ENCODE measurements at places on chromosomes 6 and 20.
A peak's percentile ranks its signal among the peaks of the same experiment; 100 is the strongest.

DNA sequence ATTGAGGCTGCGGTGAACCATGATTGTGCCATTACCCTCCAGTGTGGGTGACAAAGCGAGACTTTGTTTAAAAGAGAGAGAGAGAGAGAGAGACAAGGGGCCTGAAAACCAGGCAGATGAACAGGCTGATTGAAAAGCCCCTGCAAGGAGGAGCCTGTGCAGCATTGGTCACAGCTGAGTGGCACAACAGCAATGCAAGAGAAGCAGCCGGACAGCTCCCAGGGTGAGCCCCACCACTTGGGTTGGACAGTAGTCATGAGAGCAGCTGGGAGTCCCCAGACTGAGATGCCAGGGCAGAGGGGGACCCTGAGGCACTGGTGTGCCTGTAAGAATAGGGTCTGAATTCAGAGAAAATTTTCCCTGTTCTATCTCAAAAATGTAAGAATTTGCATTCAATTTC, 10.2 kb downstream of the DNPH1 start:
- no peak for DNase-seq

- no peak for DNase-seq
Measured at GRCh38 chr6:156839591-156840001, 62.4 kb downstream of the ARID1B start.

- no peak for DNase-seq
Measured at GRCh38 chr20:42576167-42576566, 613.5 kb downstream of the PTPRT start.

DNA sequence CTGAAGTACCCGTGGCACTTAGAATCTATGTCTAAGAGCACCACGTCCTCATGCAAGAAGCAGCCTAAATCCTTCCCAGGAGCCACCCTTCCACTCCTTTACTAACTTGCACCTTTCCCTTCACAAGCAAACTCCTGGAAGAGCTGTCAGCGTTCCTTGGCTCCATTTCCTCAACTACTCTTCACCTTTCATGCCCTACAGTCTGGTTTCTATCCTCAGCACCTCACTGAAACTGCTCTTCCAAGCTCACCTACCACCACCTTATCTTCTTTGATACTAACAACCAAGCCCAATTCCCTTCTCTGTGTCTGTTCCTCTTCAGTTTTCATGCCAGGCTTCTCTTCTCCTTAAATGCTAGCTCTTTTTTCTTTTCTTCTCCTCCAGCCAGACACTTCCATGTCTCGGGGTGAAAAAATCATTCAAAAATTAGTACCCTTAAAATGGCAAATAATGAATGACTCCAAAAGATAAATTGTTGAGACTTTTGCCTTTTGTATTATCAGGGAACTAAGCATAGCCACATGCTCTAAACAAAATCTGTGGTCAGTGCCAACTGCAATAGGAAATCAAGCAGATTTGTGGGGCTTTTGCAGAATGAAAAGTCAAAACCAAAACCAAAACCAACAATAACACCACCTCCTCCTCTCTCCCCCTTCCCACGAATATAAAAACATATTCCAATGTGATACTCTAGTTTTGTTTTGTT, 149.6 kb upstream of the KCNK16 start:
- no peak for DNase-seq

DNA sequence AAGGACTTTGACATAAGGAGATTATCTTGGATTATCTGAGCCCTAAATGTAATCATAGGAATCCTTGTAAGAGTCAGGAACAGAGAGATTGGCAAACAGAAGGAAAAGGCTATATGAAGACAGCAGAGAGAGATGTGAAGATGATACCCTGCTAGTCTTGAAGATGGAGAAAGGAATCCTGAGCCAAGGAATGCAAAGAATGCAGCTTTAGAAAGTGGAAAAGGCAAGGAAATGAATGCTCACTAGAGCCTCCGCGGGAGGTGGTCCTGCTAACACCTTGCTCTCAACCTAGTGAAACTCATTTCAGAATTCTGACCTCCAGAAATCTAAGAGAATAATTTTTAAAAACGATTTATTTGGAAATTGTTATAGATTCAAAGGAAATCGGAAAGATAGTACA, 117.1 kb downstream of the TBXT start:
- no peak for DNase-seq

- DNase-seq, result no peak
Measured at GRCh38 chr6:109073344-109074132, 21.1 kb downstream of the SESN1 start.

DNA sequence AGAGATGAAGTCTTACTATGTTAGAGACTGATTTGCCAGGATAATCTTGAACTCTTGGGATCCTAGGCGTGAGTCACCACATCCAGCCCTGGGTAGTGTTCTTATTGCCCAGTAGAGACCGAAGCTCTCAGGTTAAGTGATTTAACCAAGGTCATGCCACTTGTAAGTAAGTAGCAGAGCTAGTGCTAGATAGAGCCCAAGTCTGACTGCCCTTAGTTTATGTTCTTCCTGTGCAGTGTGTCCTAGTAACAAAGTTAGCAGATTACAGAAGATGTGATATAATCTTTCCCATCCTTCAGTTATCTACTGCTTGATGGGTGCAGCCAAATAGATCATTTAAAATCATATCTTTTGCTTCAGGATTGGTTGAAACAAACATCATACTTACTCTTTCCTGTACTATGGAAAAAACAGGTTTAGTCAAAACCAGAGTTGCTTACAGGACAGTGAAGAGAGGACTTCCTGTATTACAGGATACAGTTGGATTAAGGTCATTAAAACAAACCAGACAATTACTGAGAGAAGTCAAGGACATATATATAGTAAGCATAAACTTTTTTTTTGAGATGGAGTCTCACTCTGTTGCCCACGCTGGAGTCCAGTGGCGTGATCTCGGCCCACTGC, 9.5 kb upstream of the PABPC1L start:
- DNase-seq, result no peak

DNA sequence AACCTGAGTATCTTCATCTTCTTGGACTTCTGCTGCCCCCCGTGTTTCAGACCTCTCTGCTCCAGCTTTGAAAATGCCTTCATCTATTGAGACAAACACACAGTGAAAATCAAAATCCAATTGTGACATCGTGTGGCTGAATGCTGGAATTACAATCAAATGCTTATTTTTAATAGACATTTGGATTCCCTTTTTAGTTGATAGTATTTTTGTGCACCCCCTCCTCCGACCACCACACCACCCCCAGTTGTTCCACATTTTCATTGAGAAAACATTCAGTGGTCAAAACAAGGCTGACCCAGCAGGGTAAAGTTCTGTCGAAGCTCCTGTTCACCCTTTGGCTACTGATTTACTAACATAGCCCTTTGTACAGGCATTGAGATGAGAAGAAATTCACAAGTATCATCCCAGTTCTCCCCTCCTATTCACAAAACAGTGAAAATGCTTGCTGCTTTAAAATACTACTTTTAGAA, 79.0 kb downstream of the NRSN1 start:
- DNase-seq, result no peak

DNA sequence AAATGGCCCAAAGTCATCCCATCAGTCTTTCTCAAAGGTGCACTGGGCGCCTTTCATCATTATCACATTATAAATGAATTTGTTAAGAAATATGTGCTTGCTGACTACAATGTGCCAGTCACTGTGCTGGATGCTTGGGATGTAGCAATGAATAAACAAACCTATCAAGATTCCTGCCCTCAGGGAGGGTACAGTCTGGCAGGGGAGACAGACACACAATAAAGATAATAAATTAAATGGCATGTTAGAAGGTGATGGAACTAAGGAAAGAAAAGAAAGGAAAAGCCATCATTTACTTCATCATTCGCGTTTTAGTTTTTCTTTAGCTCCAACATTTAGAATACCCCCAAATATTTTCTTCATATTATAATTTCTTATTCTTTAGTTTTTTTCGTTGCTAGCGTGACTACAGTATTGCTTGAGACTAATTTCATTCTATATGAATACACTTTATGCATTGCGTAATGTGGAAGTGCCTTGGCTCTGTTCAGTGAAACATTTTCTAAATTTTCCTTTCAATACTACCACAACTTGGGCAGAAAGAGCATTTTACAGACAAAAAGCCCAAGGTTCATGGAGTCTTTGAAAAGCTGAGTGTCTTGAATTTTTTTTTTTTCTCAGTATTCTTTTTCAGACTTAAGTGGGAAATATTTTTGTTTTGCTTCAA, 48.7 kb upstream of the CITED2 start:
- DNase-seq, result no peak

GRCh38 chr20:48783533-48784272, 44.1 kb downstream of the PREX1 start:
- DNase-seq, result no peak

GRCh38 chr20:32333181-32333987, 24.7 kb upstream of the ASXL1 start:
- no peak for DNase-seq

- DNase-seq, result no peak
Measured at GRCh38 chr6:81172056-81172740, 580.3 kb downstream of the TENT5A start.

DNA sequence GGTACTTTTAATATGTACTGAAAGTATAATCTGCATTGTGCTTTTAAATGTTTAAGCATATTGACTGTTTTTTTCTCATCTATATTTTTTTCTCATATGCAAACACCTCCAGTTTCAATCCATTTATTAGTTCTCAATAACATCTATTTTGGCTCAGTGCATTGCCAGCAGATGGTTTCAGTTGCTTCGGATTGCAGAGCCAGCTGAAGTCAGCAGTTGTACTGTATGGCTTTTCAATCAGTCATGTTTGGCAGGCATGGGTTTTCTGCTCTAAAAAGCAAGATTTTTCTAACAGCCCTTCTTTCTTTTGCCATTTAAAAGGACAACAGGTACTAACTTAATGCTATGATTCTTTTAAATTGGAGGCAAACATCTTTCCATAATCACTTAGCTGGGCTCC, 121.2 kb downstream of the CD109 start:
- DNase-seq, result no peak

GRCh38 chr6:13146442-13146841, 181.9 kb downstream of the TBC1D7 start:
- DNase-seq, result no peak

DNA sequence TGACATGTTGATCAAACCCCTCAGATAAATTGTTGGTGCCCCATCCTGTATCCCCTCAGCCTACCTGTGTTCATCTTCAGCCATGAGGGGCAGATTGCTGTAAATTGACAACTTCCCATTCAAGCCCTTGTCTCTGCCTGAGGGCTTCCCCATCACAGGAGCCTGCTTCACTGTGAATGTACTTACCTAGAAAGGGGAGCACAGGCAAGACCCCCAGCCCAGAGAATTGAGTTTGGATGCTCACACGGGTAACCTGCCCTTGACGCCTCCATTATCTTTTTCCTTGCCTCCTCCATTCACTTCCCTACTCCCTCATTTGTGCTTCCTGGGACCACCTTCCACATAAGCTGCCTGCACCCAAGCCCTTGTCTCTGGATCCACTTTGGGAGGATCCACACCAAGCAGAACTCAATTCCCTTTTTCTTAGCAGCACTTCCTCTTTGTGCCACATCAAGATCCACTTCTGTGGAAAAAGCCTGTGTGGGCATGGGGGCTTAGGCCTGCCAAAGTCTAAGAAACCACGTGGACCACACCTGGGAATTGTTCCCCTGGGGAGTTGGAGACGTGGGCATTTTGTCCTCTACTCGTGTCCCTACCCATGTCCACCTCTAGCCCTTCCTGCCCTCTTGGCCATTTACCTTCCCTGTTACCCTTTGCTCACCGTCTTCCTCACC, 103.4 kb upstream of the FOXA2 start:
- DNase-seq, result peak; percentile 69

GRCh38 chr20:33657704-33658095, 4.4 kb upstream of the C20orf144 start:
- no peak for DNase-seq

DNA sequence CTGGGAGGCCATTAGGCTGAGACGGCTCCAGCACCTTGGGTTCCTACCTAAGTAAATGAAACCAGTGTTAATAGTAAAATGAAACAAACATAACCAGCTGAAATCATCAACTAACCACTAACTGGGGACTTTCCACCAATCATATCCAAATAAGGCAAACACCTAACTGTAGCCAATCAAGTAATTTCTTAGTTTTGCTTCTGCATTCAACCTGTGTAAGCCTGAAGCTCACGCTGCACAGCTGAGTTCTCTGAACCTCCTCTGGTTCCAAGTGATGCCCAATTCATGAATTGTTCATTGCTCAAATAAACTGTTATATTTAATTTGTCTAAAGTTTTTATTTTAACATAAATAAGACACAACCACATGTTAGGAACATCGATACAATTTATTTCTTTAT, 22.5 kb downstream of the KLHL32 start:
- DNase-seq, result no peak

- no peak for DNase-seq
Measured at GRCh38 chr6:71250099-71250602, 38.5 kb upstream of the OGFRL1 start.

GRCh38 chr6:45650524-45651135, 272.9 kb upstream of the SUPT3H start:
- no peak for DNase-seq

GRCh38 chr6:20565342-20565741, 31.1 kb downstream of the CDKAL1 start:
- no peak for DNase-seq

DNA sequence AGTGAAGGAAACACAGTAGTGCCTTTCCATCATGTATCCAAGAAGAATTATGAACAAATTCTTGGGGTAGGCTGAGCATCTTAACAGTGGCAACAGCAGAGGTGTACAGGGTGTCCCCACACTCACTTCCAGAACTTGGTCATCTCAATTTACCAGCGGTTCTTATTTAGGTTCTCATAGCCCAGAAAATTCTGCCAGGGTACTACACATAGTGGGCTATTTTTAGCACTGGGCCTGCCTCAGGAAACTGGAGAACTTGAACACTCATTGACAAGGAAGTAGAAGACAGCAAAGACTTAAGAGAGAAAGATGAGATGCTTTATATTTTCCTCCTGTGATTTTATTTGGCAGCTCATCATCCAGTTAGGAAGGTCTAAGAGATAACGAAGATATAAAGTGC, 71.8 kb upstream of the PHIP start:
- DNase-seq, result no peak
